Kidney epithelial cell (primary cell): ENCODE measurements at places on chromosomes 2 and 18. TPM values are rescaled to one million over a fixed set of nuclear protein-coding genes. Genes with fewer than 3 reads are reported as not detected.
A peak's percentile ranks its signal among the peaks of the same experiment; 100 is the strongest.

DNA sequence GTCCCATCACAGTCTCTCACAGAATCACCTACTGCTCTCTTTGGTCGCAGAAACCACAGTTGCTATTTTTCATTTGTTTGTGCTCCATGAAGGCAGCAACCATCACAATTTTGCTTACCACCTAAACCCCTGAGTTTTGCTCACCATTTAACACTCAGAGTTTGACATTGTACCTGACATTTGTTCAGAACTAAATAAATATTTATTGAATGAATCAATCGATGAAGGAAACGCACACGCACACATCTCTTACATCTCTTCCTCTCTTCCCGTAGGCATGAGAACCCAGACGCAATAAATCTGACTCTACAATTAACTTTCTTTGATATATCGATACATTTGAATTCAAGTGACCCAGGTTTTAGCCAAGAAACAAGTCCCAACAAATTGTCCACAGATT, 105.5 kb upstream of the RNF152 start:
- no peak for DNase-seq

MRPL53 gene
- total RNA-seq: 18.7 and 24.6 TPM in 2 replicates

- no peak for DNase-seq
These were observed 61.0 kb downstream of the GRB14 start for GRCh38 chr2:164560181-164560792.

- no peak for DNase-seq
These were observed 107.0 kb downstream of the MGAT5 start for GRCh38 chr2:134360745-134361487.

DNA sequence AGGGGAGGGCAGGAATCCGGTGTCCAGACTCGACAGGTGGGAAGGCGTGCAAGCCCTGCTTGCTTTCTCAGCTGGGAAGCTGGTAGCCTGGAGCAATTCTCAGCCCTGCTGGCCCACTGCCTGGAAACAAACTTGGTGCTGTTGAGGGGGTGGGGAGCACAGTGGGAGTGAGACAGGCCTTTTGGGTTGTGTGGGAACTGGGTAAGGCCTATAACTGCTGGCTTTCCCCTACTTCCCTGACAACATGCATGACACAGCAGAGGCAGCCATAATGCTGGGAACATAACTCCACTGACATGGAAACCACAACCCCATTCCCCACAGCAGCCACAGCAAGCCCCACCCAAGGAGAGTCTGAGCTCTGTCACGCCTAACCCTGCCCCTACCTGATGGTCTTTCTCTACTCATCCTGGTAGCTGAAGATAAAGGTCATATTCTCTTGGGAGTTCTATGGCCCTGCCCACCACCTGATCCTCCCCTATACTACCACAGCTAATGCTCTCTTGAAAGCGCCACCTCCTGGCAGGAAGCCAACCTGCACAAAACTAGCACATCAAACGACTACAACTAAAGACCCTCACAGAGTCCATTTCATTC, 122.9 kb upstream of the ACVR1C start:
- DNase-seq: peak; percentile 31

PIKFYVE gene
- 24.2 and 29.1 TPM in 2 replicates for total RNA-seq

DNA sequence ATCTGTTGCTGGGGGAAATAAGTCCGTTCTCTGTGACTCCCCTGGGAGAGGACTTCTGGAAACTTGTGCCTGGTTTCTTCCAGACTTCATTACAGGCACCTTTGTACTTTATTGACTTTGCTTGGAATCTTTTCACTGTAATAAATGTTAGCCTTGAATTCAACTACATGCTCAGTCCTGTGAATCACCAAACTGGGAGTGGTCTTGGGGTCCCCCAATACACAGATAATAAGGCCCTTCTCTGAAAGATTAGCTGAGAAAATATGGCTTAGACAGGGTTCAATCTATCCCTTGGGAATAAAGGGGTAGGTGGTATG, 48.7 kb upstream of the KIDINS220 start:
- DNase-seq: no peak

- DNase-seq: no peak
These were observed 38.1 kb upstream of the OTX1 start for GRCh38 chr2:63012541-63012940.

DNA sequence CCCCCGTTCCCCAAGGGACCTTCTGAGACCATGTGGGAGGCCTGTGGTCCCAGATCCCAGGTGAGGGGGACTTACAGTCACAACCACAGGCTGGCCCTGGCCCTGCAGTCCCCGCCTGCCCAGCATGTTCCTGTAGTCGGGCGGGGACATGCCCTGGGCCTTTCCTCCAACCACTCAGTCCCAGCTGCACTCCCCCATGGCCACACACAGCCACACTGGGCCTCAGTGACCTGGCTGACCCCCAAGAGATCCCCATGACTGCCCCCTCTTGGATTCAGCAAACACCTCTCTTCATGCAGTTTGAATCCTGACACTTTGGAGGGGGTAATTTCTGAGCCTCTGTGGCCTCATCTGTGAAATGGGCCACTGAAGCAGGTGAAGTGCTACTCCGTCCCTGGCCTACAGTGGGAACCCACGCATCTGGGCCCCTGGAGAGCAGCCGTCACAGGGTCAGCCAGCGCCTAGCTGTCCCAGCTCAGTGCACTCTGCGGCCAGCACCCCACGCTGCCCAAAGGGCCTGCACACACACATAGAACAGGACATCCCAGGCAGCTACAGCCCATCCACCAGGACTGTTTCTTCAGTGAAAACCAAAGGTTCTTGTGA, 12.7 kb upstream of the ARHGEF4 start:
- no peak for DNase-seq

GRCh38 chr2:100018341-100019193, 123.8 kb downstream of the AFF3 start:
- peak; percentile 9 for DNase-seq

ABHD1 gene
- not detected in 2 replicates for total RNA-seq

SCN7A gene
- 0.08 and 0.34 TPM in 2 replicates for total RNA-seq

- DNase-seq: peak; percentile 76
These were observed 23.7 kb downstream of the CRACDL start for GRCh38 chr2:98912221-98912851.

DNA sequence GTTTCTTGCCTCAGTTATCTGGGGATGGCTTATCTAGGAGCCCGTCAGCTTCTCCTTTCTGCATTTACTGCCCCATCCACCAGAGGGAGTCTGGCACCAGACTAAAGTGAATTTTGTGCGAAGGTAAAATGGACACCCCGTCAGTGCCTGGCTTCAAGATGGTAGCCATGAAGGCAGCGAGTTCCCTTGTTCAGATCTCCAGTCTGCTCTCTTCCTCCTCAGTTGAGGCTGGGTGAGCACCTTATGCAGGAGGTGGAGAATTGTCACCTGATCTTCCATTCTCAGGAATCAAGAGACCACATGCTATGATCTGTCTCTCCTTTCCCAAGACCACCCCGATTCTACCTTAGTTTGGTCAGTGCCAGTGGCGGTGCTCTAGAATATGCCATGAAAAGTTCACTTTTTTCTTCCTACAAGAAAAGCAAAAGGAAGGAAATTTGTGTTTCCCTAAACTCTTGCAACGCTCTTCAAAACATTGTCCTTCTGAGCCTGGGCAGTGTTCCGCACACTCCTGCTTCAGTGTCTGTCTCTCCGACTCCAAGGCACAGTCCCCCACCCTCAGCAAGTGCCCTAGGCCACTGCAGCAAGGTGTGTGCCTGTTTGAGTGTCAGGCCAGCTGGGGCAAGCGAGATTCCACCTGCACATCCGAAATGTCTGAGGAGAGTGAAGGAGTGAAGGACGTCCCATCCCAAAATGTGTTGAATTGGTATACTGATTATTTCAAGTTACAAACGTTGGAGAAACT, 168.6 kb downstream of the SS18 start:
- DNase-seq: no peak
